ENCODE measurements at places on chromosomes 6 and 20. TPM values are rescaled to one million over a fixed set of nuclear protein-coding genes. Genes with fewer than 3 reads are reported as not detected.

PACSIN1 gene
- total RNA-seq, result 0.37 TPM

ESR1 gene
- 2.0 TPM for total RNA-seq

BLOC1S5 gene
- total RNA-seq, result 7.0 TPM

AKAP7 gene
- total RNA-seq, result 11.1 TPM

HDAC2 gene
- 21.0 TPM for total RNA-seq

TGM2 gene
- 272 TPM for total RNA-seq

SPATA2 gene
- 3.1 TPM for total RNA-seq

DLK2 gene
- total RNA-seq, result not detected

CRIP3 gene
- 4.5 TPM for total RNA-seq

- no peak for DNase-seq
Measured at GRCh38 chr6:110545081-110545872, 68.9 kb upstream of the SLC22A16 start.

GRCh38 chr20:51218603-51219002 is 195.7 kb upstream of the KCNG1 start:
- no peak for DNase-seq

DNA sequence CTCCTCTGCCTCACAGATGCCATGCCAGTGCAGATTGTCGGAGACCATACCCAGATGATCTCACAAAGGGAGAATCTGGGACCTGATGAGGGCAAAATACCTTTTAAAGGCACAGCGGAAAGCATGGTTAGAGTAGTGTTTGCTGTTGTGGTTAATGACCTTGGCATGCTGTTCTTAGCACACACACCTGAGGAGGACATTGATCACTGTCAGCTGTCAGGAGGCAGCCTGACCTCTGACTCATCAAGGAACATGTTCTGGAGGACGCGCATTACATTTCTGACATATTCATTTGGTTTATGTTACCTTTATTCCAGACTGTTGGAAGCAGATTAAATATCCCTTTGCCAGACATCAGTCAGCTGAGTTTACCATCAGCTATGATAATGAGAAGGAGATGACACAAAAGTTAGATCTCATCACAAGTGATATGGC is 57.1 kb downstream of the GOPC start:
- DNase-seq, result peak; percentile 56

DNA sequence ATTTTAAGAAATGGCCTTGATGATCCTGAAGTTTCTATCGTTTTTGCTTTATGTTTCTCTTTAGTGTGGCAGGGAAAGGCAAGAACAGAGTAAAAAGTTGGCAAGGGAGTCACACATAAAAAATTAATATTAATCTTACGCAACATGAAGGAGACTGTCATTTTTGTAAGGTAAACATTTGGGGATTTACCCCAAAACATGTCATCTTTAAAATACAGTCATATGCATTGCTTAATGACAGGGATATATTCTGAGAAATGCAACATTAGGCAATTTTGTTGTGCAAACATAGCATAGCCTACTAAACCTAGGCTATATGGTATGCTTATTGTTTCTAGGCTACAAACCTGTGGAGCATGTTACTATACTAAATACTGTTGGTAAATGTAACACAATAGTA is 5.4 kb downstream of the RBL1 start:
- DNase-seq, result no peak

- no peak for DNase-seq
Measured at GRCh38 chr6:13256266-13257001, 71.9 kb downstream of the TBC1D7 start.

DNA sequence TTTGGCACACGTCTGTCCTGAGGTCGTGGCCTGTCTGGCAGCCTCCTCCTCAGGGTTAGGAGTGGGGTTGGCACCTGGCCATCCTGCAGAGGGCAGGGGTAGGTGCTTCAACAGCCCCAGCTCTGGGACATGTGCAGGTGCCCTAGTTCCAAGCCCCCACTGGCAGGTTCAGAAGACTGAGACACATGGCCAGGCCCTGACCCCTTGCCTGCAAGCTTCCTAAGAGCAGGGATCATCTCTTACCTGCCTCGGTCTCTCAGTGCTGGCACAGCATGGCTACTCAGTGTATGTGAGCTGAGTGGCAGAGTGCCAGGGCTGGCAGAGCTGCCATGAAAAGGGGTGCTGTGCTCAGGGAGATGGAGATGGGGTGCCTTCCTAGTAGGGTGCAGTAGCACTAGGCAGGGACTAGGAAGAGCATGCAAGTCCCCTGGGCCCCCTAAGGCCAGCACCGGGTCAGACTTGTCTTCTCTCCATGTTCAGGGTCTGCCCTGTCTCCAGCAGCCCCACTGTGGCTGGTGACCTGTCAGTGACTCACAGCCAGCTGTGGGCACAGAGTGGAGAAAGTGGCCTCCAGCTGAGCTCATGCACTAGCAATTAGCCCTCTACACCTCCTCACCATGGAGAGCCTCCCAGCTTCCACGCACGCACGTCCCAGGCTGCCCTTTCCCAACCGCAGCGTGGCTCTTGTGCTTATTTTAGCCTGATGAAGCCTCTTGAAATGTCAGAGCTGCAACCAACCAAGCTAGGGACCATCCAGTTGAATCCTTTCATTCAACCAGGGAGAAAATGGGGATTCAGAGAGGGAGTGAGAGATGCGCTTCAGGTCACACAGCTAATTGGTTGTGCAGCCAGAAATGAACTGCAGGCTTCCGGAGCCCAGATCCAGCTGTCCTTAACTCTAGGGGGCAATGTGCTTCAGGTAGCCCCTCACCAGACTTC is 116.6 kb downstream of the MRPL14 start:
- DNase-seq, result no peak

DNA sequence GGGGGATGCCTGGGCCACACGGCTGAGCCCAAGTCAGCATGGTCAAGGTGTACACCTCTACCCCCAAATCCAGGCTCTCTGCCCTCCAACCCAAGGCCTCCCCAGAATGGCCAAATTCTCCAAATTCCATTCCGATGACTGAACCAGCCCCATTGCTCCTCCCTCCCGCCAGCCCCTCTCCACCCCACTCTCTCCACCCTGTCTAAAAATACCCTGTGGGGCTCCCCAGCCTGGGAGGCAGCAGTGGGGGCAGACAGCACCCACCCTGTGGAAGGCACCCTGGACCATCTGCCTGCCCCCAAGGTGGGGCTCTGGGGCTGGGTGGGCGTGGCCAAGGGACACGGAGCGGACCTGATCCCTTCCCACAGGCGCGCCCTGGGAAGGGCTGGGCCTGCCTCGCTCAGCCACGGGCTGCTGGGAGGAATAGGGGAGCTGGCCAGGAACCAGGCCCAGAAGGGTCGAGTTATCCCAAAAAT is 11.4 kb downstream of the TEAD3 start:
- DNase-seq, result no peak

DNA sequence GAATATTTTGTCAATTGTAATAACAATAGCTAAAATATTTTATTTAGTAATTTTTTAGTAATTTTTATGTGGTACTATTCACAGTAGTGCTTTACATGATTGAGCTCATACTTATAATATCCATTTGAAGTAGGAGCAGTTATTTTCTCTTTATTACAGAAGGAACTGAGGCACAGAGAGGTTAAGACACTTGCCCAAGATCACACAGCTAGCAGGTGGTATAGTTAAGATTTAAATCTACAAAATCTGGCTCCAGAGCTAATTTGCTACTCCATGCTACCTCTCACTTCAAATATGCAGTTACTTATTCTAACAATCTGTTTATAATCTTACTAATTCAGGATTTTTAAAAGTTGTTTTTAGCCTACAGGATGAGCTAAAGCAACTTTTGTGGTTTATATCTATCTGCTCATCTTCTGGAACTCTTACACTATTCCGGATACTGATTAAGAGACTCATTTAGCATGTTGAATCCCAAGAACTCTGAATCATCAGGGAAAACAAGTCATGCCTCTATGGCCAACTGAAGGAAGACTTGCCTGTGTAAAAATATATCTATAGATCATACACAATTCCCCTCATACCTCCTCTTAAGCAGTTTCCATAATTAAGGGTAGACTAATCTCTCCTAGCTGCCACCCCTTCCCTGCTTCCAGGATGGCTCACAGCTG is 324.2 kb downstream of the UBE3D start:
- no peak for DNase-seq

- no peak for DNase-seq
Measured at GRCh38 chr6:150465610-150466009, 96.8 kb downstream of the IYD start.

GRCh38 chr6:22884456-22884855 is 315.1 kb downstream of the HDGFL1 start:
- no peak for DNase-seq

DNA sequence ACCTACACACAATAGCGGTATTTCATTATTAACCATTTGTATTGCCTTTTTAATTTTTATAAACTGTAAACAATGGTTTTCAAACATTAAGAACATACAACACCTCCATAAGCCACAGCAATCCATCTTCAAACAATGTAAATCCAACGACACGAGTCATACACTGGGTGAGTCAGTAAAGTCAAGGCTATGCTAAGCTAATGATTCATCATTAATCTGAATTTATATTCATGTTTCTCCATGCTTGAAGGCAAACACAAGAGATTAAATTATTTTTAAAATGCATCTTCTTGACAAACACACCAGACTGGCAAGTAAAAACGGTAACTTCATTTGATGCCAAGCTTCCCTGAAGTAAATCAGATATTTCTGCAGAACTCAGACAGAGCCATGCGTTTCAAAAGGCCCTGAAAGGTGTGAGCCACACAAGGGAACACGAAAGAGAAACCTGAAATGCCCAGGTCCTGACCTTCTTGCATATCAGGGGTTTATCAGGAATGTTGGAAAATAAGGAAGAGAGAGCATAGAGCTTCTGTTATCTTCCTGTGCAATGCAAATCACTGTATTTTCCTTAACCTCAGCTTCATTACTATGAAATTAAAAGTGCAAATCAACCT is 162.5 kb downstream of the ALDH8A1 start:
- no peak for DNase-seq

DNA sequence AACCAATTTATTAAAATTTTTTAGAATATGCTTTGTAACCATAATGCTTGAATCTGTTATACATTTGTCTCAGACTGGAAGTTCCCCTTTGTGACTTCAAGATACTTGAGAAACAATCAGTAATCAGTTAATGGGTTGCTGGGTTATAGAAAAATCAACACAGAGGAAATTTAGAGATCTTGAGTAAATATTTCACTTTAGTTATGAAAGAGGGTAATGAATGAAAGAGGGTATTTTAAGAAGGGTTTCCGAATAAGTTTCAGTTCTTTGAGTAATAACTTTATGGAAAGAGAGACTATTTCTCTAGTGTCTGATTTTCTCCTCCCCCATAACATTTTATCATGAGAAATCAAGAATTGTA is 21.4 kb downstream of the ZFAND3 start:
- DNase-seq, result no peak

DNA sequence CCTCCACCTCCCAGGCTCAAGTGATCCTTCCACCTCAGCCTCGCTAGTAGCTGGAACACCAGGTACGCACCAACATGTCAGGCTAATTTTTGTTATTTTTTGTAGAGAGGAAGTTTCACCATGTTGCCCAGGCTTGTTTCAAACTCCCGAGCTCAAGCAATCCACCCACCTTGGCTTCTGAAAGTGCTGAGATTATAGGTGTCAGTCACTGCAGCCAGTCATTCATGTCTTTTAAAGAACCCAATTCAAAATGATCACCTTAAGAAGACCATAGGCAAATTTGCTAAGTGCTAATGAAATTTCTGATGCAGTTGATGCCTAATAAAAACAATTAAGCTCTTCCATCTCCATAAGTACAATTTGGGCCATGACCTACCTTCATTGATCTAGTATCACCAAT is 2.6 kb upstream of the VNN2 start:
- DNase-seq, result no peak

DNA sequence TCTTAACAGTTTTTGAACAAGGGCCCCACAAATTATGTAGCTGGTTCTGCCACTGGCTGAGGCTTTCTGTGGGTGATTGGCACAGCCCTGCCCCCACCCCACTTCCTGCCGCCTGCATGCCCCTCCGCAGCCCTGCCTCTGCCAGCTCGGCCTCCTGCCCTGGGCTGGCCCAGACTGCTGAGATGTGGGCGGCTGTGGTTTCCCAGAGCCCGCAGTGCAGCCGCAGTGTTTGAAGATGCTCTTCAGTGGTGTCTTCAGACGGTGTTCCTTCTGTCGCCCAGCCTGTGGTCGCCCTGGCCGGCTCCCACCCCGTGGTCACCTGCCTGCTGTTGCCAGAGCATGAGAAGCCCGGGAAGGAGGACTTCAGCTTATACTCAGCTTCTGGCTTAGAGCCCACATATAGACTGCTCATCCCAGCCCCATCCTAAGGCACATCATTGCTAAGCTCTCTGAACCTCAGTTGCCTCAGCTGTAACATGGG is 154.3 kb downstream of the VEGFA start:
- no peak for DNase-seq

DNA sequence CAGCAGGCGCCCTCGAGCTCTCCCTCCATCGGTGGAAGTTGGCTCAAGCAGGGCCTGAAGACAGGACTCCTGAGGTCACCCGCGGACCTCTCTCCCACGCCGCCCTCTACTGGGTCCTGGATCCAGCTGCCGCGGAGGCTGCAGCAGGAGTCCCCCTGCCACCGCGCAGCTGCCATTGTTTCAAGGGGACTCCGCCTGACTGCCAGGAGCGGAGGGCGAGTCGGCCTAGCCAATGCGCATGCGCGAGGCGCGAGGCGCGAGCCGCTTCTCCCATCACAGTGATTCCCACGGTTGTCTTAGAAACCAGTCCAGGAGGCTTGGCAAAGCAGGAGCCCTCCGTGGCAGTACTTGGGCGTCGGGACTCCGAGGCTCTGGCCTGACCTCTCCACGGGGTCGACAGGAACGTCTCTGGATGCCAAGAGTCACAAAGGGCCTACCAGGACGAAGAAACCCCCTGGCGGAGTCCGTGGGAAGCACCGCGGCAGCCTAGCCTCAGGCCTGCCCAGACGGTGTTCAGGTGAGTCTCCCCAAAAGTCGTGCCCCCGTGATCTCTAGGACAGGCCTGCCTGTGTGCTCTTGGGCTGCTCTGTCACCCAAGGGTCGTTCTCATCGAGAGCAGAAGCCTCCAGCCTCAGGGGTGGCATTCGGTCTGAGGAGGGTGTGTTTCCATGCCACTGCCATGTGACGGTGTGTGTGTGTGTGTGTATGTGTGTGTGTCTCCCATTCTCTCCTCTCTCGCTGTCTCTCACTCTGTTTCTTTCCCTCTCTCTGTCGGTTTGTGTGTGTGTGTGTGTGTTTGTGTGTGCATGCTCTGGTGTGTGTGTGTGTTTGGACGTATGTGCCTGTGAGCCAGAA is 290.6 kb upstream of the ZNF337 start:
- no peak for DNase-seq

DNA sequence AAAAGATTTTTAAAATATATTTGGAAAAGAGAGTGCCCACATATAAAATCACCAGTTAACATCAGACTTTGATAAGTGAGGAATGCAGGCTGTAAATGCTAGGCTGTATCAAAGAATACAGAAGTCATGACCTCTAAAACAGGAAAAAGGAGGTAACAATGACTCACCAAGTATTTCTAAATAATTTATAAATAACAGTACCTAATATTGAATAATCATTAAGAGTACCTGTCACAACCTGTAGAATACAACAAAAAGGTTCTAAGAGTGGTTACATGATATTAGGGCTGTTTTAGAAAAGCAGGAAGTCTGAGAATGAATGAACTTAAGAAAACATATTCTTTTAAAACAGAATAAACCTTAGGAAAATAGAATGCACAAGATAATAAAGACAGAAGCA is 173.1 kb upstream of the CST7 start:
- no peak for DNase-seq

Measured in right lobe of liver (tissue), 6 donors.